Activated naive CD4-positive, alpha-beta T cell treated with Interleukin-2 at 50 U/mL for 16 hours (primary cell): ENCODE measurements at places on chromosomes 1 and 21.

GRCh38 chr1:22120469-22120790 is 22.5 kb downstream of the WNT4 start:
- DNase-seq = no peak

- no peak for DNase-seq
These were observed 65.8 kb upstream of the RAB4A start for GRCh38 chr1:229204921-229205777.

GRCh38 chr1:22111620-22112019 is 31.3 kb downstream of the WNT4 start:
- no peak for DNase-seq

- peak; percentile 29 for DNase-seq
These were observed 57.9 kb upstream of the S1PR1 start for GRCh38 chr1:101178688-101179491.
